ENCODE measurements at places on chromosomes 7 and 10.
A peak's percentile ranks its signal among the peaks of the same experiment; 100 is the strongest.

DNA sequence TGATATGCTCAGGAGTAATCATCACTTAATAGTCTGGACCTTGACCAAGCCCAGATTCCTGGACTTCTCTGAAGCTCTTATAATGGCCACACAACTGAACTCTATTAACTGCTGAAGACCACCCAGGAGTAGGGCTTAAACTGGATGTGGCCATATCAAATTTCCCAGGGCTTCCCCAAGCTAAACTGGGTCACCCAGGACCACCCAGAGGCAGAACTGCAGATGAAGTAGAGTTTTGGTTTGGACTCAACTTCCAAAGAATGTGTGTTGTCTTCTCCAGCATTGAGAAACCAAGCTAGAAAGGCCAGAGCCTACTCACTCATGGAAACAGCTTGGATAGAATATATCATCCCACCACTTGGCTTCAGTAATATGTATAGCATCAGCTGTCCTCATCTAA, 358.2 kb upstream of the MEOX2 start:
- DNase-seq: no peak

DNA sequence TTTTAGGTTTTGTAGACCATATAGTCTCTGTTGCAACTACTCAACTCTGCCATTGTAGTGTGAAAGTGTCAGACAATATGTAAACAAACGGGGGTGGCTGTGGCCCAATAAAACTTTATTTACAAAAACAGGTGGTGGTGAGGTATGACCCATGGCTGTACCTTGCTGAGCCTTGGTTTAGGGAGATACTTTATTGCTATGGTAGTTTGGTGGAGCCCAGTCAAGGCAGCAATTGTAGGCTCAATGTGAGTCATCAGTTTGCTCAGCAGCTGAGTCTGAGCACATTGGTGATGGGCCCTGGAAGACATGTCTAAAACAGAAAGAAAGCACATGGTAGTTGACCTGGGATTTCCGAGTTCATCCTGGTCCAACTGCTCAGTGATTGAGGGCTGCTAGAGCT, 242.5 kb downstream of the REEP3 start:
- peak; percentile 23 for DNase-seq

DNA sequence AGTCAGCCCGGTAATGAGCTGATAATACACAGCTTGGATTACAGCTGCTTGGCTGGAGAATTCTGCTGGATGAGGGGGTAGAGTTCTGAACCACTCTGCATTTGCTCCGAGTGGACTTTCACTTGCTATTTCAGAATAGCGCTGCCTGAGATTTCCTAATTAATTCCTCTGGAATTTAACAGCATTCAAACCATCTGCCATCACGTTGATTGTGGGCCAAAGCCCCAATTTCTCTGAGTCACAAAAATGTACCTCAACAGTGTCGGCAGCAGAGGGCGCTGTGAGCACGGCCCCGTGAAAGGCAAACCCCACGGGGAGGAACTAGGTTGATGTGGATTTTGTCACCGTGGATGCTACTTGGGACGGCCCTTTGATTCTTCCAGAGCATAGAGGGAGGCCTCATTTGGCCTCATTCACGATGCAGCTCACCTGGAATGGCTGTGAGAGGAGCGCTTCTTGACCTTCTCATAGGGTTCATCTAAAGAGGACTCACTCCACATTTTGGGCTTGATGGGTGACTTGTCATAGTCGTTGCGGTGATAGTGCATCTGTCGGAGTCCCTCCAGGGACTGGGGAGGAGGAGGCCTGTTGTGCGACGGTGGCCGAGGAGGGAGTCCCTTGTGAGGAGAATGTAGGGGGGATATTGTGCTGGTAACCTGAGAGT, 73.3 kb downstream of the PRPF18 start:
- peak; percentile 70 for DNase-seq

DNA sequence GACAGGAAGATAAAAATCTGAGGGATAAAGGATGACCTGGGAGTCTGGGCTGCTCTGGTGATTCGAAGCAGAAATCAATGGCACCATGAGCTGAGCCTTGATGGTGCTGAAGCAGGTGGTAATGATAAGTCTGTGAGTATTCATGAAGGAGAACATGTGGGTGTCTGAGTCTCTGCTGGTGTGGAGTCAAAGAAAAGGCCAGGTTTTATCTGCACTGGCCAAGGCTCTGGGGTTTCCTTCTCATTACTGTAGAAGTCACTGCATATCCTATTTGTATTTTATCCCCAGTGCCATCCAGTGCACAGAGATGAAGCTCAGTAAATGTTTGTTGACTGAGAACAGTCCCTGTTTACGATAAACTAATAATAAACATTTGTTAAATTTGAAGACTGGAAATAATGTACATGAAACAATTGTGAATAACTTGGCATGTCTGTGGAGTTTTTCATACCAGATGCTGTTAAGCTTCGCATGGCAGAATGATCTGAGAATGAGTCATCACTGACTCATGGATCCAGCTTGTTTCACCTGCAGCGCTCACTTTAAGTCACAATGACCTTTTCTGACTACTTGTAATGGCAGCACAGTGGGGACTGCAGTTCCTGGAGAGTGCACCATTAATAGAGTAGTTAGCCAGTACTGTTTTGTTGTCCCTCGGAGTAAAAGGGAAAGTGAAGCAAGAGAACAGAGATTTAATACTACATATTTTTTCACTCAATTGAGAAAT, 538.5 kb downstream of the HTR7 start:
- peak; percentile 88 for DNase-seq

- DNase-seq: no peak
Measured at GRCh38 chr10:116429288-116429977, 1.8 kb downstream of the PNLIPRP3 start.

DNA sequence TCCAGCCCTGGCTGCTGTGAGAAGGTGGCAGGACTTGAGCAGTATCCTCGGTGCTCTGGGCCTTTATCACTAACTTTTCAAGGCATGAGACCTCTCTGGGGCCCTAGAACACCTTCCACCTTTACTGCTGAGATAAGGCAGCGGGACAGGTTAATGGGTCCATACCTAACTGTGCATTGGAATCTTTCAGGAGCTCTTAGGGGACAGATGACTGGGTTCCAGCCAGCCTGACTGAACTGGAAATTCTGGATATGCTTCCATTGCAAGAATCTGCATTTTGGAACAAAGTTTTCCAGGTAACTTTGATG, 73.0 kb downstream of the ATXN7L1 start:
- no peak for DNase-seq

GRCh38 chr10:49558190-49558589, 19.3 kb upstream of the ERCC6 start:
- DNase-seq: no peak

- peak; percentile 29 for DNase-seq
Measured at GRCh38 chr7:155885167-155886155, 73.2 kb upstream of the SHH start.

DNA sequence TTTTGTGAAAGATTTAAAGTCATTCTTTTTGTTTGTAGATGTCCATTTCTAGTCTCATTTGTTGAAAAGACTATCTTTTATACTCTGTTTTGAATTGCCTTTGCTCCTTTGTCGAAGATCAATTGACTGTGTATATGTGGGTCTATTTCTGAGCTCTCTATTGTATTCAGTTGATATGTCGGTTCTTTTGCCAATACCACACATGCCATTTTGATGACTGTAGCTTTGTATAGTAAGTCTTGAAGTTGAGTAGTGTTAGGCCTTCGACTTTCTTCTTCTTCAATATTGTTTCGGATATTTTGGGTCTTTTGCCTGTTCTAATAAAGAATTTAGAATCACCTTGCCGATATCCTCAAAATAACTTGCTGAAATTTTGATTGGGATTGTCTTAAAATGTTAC, 104.5 kb downstream of the CCSER2 start:
- DNase-seq: peak; percentile 30

DNA sequence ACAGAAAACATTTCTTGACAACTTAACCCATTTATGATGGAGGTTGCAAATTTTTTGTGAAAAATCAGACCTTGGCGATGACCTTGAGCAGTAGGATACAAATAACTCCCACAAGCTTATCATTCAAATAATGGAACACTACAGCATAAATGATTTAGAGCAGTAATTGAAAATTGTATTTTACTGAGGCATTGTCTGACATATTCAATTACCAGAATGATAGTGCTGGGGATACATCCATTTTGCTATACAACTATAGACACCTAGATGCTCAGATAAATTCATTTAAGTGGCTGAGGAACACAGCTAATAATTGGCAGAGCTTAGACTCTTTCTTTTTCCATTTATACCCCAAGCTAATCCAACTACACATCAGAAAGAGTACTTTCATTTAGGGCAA, 18.9 kb downstream of the TWIST1 start:
- peak; percentile 26 for DNase-seq

GRCh38 chr7:43461349-43462024, 121.4 kb upstream of the STK17A start:
- no peak for DNase-seq

- DNase-seq: peak; percentile 89
Measured at GRCh38 chr10:44628921-44629320, 244.0 kb upstream of the CXCL12 start.

GRCh38 chr7:158820656-158821055, 8.7 kb downstream of the ESYT2 start:
- peak; percentile 38 for DNase-seq

GRCh38 chr10:43343126-43343525, 28.3 kb upstream of the FXYD4 start:
- no peak for DNase-seq

- peak; percentile 82 for DNase-seq
Measured at GRCh38 chr7:39754326-39755120, 131.2 kb downstream of the RALA start.

DNA sequence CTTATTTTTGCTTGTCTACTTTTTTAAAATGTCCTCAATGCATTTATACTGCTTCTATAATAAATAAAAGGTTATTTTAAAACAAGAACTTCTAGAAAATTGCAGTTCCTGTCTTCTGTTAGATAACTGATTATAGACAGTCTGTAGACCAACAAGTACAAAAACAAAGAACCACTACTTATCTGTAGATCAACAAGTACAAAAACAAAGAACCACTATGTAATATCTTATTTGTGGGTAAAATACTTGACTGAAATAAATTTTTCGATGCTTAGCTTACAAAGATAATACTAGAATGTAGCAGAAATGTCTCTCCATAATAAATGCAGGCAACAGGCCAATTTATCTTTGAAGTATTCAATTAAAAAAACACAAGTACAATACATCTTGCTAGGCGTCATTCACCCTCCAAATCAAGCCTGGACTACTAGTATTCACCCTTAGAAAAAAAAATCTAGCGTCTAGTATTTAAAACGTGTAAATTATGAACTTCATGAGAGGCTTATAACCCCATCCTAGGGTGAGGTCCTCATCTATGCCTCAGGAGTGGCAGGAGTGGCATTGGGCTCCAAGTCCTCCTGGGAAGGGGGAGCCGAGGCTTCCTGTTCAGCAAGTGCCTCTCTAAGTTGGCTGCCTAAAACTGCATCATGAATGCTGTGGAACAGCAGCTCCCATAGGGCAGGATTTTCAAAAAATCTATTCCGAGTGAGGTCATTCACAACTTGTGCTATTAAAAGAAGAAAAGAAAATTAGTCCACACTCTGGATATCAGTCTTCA, 26.6 kb downstream of the PSMC2 start:
- DNase-seq: no peak

DNA sequence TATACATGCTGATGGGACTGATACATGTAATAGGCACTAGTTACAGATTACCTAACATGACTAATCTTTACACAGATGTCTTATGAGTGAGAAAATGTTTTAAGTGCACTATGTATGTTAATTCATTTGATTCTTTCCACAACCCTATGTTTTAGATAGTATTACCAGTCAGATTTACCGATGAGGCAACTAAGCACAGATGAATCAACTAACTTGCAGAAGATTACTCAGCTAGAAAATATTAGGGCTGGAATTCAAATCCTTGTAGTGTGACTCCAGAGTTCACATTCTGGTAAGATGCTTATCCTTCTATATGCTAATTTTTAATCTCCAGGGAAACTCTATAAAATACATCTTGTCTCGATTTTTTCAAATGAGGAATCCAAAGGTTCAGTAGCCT, 964.9 kb downstream of the REEP3 start:
- DNase-seq: peak; percentile 89
